ENCODE measurements at places on chromosomes 7 and 10. TPM values are rescaled to one million over a fixed set of nuclear protein-coding genes. Genes with fewer than 3 reads are reported as not detected.

Gene PNLIP
- total RNA-seq, result not detected

Gene WEE2
- total RNA-seq, result not detected

Gene SPOCK2
- total RNA-seq, result 0.20 TPM

Gene LRRD1
- total RNA-seq, result not detected

Gene KRIT1
- 44.0 TPM for total RNA-seq

Gene NUTM2E
- 0.07 TPM for total RNA-seq

Gene TAS2R4
- 0.85 TPM for total RNA-seq

Gene DYNC1I1
- 3.9 TPM for total RNA-seq

Gene HOXA13
- total RNA-seq, result not detected

Gene RASSF4
- total RNA-seq, result 12.3 TPM

Gene EPHB6
- 0.79 TPM for total RNA-seq

Gene GDF10
- not detected for total RNA-seq

Gene HGF
- total RNA-seq, result 5.1 TPM

Gene SEC24C
- total RNA-seq, result 72.5 TPM

Gene ACBD7
- 3.1 TPM for total RNA-seq

Gene FAM204A
- total RNA-seq, result 77.0 TPM

Gene MMP21
- 0.07 TPM for total RNA-seq

Gene ADRA2A
- 0.49 TPM for total RNA-seq

Gene ZNF786
- total RNA-seq, result 6.6 TPM

Gene ZNF117
- 3.4 TPM for total RNA-seq

Gene AKAP9
- 26.8 TPM for total RNA-seq

Gene HSPB1
- 159 TPM for total RNA-seq

Gene C10orf67
- not detected for total RNA-seq

Gene IL6
- total RNA-seq, result 16.3 TPM

Gene FAM180A
- not detected for total RNA-seq

Data from pulmonary artery endothelial cell (primary cell).